ENCODE measurements at places on chromosomes 3 and 15. TPM values are rescaled to one million over a fixed set of nuclear protein-coding genes. Genes with fewer than 3 reads are reported as not detected.

Gene PRSS50
- not detected for polyA plus RNA-seq

Gene COL8A1
- 21.7 TPM for polyA plus RNA-seq

Gene GOLGA8G
- polyA plus RNA-seq, result not detected

DNA sequence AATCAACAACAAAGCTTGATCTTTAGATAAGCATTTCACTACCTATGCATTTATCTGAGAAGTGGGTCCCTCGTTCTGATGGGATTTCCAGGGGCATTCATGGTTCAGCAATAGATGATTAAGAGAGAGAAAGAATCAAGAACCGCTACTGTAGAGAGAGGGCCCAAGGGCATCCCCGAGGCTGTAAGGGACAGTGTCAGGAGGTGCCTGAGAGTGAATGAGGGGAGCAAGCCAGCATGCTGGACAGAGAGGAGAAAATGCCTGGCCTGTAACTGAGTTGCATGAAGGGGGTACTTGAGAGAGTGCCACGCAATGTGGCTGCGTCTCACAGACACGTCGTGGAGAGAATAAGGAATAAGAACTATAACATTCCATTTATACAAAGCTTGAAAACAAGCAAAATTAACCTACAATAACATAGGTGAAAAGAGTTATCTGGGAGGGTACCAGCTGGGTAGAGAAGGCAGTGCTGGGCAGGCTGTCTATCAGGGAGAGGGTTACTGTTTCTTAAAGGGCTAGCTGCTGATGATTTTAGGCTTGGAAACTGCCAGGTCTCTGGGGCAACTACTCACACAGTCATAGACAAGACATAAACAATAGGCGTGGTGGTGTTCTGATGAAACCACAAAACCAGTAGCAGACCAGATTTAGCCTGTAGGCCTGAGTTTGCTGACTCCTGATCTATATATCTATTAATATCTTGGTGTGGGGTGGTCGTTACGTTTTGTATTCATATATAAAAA lies 374.6 kb upstream of the CFAP20DC start:
- peak; percentile 92 for DNase-seq

DNA sequence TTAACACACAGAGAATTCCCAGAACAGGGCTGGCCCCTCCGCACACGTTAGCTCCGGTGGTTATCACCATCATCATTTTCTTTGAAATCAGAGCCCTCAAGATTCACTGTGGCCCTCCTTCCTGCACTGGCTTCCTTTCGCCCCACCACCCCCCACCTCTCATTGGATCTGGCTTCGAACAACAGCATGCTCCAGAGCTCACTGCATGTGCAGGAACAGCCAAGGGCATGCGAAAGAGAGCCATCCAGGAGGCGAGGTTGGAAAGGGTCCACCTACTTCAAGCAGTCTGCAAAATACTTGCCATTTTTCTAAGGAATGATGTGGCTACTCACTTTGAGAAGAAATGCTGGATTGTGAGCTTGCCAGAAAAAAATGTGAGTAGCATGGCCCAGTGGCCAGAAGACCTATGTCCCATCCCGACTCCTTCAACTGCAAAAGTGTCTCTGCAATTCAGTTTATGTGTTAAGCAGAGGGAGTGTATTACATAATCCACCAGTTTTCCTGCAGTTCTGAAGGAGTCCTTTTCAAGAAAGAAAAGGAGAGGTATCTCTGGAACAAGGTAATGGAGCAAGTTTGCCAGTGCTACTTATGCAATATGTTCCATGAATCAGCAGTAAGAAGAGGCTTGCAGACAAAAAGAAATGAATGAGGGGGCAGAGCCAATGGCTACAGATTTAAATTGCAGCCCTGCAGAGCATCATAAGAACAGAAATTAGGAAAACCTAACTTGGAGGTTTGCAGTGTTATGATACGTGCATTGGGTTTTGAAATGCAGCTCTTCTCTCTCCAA lies 92.8 kb downstream of the OCA2 start:
- no peak for DNase-seq

DNA sequence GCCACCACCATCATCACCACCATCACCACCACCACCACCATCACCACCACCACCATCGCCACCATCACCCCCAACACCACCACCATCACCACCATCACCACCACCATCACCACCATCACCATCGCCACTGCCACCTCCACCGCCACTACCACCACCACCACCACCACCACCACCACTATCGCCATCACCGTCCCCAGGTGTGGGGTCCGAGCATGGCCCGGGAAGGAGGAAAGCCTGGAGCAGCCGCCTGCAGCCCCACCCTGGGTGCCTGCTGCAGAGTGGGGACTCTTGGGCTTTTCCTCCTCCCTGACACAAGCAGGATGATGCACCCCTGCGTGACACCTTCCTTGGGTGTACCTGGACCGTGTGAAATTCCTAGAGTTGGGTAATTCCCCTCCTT lies 43.9 kb downstream of the MUC4 start:
- DNase-seq, result no peak

DNA sequence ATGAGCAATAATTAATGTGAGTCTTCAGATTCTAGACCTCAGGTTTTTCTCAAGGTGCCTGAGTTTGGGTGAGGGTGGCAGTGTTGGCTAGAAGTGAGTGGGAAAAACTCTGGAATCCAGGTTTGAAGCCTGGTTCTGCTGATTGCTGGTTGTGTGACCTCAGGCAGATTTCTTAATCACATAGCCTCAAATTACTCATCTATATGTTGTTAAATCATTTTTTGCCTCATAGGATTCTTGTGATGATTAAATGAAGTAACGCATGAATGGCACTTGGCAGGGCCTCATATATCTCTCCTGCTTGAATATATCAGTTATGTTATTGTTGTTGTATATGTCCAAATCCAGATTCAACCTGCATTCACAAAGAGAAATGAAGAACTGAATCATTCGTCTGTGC lies 60.5 kb downstream of the NR2F2 start:
- no peak for DNase-seq

GRCh38 chr3:187616307-187616972 lies 53.8 kb downstream of the SST start:
- DNase-seq, result peak; percentile 23

DNA sequence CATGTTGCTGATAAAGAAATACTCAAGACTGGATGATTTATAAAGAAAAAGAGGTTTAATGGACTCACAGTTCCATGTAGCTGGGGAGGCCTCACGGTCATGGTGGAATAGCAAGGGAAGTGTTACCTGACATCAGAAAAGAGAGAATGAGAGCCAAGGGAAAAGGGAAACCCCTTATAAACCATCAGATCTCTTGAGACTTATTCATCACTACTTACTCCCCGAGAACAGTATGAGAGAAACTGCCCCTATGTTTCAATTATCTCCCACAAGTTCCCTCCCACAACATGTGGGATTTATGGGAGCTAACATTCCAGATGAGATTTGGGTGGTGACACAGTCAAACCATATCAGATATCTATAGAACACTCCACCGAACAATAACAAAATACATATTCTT lies 904.6 kb downstream of the PDCD6IP start:
- DNase-seq, result no peak

DNA sequence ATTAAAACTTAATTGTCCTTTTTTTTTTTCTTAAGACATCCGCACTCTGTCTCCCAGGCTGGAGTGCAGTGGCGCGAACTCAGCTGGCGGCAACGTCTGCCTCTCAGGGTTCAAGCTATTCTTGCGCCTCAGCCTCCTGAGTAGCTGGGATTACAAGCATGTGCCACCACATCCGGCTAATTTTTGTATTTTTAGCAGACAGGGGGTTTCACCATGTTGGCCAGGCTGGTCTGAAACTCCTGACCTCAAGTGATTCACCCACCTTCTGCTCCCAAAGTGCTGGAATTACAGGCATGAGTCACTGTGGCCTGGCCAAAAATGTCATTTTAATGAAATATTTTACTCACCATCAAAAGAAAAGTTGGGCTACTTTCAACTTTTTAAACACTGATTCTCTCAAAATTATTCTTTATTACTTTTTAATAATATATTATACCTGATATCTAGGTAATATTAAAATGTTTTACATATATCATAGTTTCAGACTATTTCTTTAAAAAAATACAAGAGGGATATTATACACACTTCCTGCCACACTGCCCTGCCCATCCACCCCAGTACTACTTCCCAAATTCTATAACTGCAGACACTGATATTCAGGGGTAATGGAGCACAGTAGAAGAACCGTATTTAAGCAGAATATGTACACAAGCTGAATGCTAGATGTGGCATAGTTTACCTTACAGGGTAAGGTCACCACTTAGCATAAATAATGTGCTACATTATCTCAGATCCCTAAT lies 723.9 kb upstream of the ZNF385D start:
- DNase-seq, result peak; percentile 5

DNA sequence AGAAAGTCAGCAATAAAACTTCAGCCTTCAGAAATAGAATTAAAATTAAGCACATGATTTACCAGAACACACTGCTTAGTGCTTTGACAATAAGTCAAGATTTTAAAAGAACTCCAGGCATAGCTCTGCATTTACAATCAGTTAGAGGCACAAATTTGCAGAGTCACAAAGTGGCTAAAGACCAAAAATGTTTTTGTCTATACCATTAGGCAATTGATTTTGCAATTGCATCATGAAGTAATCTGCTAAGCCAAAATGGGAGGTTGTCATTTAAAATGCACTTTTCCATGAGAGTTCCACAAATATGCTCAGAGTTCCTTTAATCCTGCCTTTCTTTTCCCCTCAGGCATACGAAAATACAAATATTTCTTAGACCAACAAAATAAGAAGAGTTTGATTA lies 10.1 kb upstream of the DCP1A start:
- DNase-seq, result no peak

DNA sequence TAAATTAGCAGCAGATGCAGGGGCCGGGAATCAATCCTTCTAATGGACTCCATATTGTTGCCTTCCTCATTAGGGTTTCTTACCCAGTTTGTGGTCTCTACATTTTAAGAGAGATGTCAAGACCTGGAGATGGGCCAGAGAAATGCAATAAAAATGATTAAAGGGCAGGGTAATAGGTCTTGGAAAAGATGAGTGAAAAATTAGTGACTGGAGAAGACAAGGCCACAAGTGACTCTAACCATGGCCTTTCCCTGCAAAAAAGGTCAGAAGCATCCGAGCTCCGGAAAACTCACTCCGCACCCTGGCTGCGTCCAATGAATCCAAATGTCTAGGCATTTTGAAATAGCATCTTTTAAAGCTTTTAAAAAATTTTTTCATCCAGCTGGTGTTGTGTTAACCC lies 152.8 kb downstream of the ARRDC4 start:
- no peak for DNase-seq

GRCh38 chr3:55630280-55630920 lies 143.3 kb upstream of the WNT5A start:
- no peak for DNase-seq

GRCh38 chr3:150238995-150239619 lies 169.0 kb upstream of the TSC22D2 start:
- peak; percentile 59 for DNase-seq

- DNase-seq, result no peak
These were observed 49.1 kb downstream of the FBN1 start for GRCh38 chr15:48596415-48596814.

DNA sequence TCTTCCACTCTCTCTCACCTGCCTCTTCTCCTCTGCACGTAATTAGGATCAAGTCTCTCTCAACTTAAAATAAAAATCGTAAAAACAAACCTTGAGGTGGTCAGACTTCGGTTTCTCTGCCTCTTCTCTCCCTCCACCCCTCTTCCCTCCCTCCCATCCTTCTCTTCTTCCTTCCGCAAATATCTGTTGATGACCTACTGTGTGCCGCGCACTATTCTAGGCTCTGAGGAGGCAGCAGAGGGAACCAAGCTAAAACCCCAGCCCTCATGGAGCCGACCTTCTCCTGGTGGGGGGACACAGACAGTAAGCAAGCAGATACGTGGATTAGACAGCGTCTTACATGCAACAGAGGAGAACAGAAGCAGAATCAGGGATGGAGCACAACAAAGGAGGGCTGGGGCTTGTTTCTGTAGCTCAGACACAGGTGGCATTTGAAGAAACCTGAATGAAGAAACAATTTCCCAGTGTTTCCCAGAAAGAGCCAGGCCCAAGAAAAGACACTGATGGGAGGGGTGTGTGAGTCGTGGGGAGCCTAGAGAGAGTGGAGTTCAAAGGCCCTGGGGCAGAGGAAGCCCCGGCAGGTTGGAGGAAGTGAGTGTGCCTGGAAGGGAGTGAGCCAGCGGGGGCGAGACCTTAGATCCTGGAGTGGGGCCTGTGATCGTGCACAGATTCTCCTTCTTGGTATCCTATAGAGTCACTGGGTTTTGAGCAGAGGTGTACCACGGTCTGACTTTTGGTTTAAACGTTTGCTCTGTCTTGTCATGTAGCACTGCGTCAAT lies 80.5 kb downstream of the TOP2B start:
- no peak for DNase-seq

GRCh38 chr15:27250223-27250622 lies 279.2 kb downstream of the GABRG3 start:
- no peak for DNase-seq

DNA sequence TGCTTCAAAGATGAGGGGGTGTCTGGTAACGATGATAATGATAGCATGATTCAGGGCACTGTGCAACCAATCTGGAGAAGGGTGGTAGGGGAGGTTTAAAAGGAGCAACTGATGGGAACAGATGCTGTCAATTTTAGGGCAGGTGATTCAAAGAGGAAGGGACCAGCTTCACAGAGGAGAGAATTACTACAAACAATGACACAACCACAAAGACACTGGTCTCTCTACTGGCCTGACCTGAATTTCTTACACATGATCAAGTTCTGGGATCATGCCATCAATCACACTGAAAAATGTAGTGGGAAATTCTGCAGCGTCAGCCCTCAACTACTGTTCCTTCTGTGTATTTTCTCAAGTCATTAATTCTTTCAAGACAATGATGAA lies 2.6 kb upstream of the CDV3 start:
- no peak for DNase-seq

- DNase-seq, result no peak
These were observed 31.1 kb downstream of the INO80 start for GRCh38 chr15:41085029-41085428.
